CD4-positive, alpha-beta T cell treated with Interleukin-17A for 4 hours (primary cell): ENCODE measurements at places on chromosomes 11 and 22.
A peak's percentile ranks its signal among the peaks of the same experiment; 100 is the strongest.

GRCh38 chr22:19634226-19634975, 79.9 kb upstream of the SEPTIN5 start:
- DNase-seq, result no peak

GRCh38 chr22:46121523-46122287, 28.6 kb upstream of the PPARA start:
- no peak for DNase-seq

DNA sequence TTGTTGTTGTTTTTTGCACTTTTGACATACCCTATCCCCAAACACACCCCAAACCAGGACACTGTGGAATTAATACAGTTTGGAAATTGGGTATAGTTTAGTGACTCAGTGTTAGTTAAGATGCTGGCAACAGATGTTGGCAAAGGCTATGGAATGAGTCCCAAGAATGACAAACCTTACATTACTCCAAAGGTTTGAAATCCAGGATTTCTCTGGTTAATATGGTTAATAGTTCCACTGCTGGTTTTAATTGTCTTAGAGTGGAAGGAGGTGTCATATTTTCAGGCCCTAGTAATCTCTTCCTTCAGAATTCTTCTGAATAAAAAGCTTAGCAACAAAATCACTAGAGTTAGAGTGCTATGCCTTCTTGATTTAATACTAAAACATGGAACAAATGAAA, 775 bp downstream of the LPXN start:
- no peak for DNase-seq

DNA sequence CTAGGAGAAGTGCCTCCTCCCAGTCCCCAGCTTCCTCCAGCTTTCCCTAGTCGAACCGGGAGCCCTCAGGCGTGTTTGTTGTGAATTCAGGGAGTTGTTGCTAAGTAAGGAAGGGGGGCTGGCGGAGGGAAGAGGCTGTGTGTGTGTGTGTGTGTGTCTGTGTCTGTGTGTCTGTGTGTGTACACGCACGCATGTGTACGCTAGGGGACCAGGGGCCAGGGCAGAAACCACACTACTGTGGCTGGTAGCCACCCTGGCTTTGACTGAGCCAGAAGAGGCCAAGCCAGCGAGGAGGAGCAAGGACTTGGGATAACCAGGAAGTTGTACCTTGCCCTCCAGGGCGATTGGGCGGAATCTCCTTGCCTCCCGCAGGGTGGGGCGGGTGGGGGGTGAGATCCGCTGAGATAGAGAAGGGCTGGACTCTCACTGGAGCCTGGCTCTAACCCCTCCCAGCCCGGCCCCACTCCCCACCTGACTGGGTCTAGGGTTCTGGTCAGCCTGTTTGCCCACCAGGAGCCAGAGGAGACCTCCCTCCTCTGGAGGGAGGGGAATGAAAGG, 7.5 kb downstream of the BCL9L start:
- DNase-seq, result peak; percentile 56

DNA sequence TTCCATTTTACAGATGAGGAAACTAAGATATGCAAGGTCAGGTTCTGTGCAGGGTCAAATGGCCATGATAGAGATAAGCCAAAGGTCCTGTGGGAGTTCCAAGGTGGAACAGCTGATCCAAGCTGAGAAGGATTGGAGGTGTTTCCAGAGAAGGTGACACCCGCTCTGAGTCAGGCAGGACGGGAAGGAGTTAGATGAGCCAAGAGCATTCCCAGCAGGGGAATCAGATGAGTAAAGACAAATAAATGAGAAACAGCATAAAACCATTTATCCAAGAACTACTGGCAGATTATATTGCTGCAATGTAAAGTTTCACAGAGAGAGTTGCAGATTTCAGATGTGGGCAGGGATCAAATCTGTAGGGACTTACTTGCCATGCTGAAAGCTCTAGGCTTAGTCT, 18.9 kb upstream of the HEPHL1 start:
- DNase-seq, result no peak

GRCh38 chr22:50621356-50621880, 6.5 kb downstream of the ARSA start:
- DNase-seq, result peak; percentile 66

DNA sequence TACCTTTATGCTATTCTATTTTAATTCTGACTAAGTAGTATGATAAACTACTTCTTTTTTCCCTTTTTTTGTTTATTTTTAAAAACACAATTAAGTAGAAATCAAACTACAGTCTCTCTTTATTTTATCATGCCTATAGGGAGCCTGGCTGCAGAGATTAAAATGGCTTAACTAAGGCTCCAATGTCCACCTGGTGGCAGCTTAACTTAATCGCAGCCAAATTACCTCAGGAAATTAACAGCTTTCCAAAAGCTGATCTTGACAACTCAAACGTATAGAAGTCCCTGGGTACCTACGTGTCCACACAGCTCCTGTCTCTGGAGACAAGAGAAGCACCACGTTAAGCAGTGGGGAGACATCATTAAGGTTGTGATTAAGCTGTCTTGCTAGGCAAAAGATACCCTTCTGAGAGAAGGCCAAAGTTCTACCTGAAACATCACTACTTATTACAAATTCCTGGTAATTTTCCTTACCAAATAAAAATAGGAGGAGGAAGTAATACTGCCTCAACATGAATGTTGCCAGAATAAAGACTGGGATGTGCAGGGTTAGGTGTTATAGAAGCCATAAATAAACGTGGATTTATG, 63.2 kb upstream of the SNX19 start:
- no peak for DNase-seq

- DNase-seq, result peak; percentile 15
Observed at GRCh38 chr11:128886406-128887124, 4.6 kb upstream of the KCNJ5 start.
